ENCODE measurements at places on chromosomes 6 and 20.

GRCh38 chr6:112416866-112417265 is 69.7 kb downstream of the RFPL4B start:
- no peak for DNase-seq

- DNase-seq = no peak
Observed at GRCh38 chr6:113361014-113361645, 496.0 kb upstream of the MARCKS start.

DNA sequence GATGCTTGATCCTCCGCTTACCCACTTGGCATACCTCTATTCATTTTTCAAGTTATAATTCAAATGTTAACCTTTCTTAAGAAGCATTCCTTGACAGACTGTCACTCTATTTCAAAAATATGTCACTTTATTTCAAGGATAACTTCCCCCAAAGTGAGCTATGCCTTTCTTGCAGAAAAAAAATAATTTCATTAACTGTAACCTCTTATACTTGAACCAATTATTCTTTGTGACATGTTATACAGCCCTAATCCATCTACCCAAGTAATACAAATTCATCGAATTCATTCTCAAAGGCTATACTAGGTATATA is 9.3 kb upstream of the NHSL1 start:
- DNase-seq = no peak

DNA sequence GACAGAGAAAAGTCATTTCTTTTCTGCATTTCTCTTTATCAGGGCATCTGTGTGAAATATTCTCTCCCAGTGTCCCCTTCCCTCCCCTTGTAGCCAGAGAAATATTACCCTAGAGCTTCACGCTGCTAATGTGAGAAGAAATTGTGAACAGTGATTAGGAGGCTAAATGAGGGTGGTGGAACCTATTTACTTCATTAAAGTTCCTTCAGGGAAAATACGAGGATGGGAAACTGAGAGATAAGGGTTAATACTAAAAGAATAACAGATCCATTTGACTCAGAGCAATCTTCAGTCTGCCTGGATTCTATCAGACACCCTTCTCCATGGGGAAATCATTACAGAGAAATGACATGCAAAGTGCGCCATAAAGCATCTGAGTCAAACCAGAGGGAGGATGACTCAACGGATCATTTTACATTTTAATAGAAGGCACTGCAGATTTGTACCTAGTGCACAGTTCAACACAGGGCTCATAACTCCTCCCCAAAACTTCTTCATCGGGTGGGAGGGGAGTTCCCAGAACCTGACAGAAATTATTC is 131.3 kb downstream of the GJA10 start:
- no peak for DNase-seq

- DNase-seq = no peak
Observed at GRCh38 chr6:81896525-81897503, 144.3 kb upstream of the TENT5A start.

GRCh38 chr20:63640086-63640485 is 13.1 kb downstream of the STMN3 start:
- DNase-seq = no peak

DNA sequence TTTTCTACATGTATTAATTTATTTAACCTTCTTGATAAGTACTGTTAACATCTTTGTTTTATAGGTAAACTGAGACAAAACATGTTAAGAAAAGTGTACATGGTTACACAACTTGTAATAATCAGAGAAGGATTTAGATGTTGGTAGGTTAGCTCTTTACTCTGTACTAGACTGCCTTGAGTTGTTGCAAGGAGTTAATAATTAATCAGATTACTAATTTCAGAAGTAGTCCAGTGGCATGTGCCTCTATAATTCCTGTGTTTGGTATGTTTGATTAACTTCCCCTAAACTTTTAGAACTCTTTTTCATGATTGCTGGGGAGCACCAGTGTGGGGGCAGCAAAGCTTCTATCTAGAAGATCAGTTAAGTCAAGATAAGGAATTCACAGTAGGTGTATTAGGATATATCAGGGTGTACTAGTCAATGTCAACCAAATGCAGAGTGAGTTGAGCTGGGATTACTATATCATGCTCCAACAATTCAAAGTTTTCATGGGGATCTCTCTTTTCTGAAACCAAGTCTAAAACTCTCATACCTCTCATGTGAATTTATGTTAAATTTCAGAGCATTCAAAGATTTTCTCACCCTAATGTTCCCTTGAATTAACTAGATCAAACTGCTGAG is 129.7 kb upstream of the AHI1 start:
- DNase-seq = no peak

- no peak for DNase-seq
Observed at GRCh38 chr6:2870046-2870636, 28.5 kb upstream of the SERPINB1 start.

- DNase-seq = peak; percentile 52
Observed at GRCh38 chr20:43404878-43405277, 52.8 kb upstream of the SRSF6 start.

- no peak for DNase-seq
Observed at GRCh38 chr6:48099713-48100587, 11.0 kb downstream of the PTCHD4 start.

DNA sequence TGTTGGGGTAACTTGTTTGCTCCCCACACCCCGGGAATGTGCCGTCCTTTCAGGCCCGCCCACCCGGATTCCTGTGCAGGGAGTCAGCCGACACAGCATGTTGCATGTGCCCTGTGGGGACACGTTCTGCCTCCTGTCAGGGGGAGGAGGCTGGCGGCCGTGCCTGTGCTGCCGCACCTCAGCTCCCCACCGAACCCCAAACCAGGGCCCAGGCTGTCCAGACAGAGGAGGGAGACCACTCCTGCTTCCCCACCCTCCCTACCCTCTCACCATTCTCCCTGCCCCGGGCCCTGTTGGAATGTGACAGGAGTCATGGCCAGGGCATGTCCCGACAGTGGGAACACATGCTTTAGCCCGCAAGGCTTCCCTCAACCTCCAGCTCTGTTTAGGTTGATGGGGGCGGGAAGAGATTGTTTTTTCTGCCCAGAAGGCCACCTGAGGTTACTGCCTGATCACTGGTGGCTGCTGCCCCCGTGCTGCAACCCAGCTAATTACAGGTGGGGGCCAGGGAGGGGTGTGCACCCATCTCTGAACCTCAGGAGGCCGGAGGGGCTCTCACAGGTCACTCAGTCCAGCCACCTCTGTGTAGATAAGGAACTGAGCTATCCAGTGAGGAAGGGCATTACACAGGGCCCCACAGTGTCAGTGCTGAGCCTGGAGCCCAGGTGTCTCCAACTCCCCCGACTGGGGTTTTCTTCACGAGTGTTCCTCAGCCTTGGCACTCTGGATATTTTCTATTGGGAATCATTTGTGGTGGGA is 13.6 kb downstream of the LRRC73 start:
- no peak for DNase-seq

DNA sequence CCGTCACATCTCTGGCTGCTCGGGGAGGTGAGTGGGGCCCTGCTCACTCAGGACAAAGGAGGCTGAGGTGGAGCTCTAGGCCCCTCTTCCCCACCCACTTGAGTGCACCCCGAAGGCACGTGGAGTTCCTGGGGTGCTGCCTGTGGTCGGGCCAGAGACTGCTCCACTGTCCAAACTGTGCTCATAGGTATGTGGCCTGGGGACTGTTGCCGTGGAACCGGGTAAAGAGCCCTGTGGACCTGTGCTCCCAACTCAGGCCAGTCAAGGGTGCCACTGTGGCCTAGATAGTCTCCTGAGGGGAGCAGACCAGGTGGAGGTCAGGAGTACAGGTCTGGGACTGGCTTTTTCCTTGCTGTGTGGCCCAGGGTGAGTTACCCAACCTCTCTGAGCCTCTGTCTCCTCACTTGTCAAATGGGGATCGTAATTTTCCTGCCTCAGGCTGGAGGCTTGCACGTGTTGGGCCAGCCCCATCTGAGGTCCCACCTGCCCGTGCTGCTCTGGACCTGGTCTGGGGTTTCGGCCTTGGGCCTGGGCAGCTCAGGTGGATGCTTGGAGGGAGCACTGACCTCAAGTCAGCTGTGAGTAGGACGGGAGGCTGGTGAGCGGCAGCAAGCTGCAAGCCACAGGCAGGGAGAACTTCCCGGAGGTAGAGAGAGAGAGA is 12.4 kb upstream of the NPBWR2 start:
- DNase-seq = no peak

DNA sequence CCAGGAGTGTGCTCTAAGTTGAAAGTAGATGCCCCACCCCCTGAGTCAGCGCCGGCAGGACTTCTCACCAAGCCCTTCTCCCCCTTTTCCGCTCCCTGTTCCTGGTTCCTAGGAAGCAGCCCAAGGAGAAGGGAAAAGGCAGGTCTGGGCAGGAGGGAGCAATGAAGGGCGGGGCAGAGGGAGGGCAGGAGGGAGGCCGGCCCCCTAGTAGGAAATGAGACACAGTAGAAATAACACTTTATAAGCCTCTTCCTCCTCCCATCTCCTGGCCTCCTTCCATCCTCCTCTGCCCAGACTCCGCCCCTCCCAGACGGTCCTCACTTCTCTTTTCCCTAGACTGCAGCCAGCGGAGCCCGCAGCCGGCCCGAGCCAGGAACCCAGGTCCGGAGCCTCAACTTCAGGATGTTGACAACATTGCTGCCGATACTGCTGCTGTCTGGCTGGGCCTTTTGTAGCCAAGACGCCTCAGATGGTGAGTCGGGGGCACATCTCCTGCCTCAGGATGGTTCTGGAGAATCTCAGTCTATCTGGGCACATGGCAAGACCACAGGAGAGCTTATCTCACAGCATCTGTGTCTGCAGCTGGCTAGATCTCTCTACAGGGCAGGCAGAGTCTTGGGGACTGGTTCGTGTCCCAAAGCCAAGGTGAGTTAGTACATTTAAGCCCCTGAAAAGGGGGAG is at the start of gene PROCR:
Gene PROCR, plus strand, starts transcription at position 320 of the 681 bp plus-strand sequence. Its CDS starts 83 bp downstream, at position 403.
- DNase-seq = peak; percentile 50

GRCh38 chr6:44662461-44663121 is 275.1 kb downstream of the CDC5L start:
- DNase-seq = peak; percentile 83

- no peak for DNase-seq
Observed at GRCh38 chr6:87155842-87156815, 764 bp downstream of the ZNF292 start.

DNA sequence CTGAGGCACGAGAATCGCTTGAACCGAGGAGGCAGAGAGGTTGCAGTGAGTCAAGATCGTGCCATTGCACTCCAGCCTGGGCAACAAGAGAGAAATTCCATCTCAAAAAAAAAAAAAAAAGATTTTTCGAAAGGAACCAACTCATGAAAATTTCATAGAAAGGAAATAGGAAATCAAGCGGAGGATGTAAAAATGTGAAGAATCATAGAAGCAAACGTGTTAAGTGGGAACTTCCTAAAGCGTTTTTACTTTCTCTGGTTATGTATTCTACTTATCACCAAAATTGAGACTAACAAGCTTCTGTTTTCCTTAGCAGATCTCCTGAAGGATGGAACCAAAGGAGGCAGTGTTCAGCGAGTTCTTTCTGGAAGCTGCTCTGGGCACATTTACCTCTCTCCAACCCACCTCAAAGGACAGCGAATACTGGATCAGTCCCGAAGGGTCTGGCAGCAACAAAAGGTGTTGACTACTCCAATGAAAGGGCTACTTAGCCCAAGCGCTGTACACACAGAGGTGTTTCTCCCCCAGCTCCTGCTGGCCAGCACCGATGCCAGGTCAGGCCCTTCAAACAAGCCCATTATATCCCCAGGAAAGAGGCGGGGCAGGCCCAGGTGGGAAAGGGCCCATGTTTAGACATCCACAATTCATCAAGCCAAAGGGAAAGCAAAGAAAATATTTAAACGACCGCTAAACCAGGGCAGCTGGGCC is 327.5 kb upstream of the JARID2 start:
- DNase-seq = no peak

GRCh38 chr20:49986049-49986448 is 3.3 kb downstream of the SNAI1 start:
- DNase-seq = no peak

DNA sequence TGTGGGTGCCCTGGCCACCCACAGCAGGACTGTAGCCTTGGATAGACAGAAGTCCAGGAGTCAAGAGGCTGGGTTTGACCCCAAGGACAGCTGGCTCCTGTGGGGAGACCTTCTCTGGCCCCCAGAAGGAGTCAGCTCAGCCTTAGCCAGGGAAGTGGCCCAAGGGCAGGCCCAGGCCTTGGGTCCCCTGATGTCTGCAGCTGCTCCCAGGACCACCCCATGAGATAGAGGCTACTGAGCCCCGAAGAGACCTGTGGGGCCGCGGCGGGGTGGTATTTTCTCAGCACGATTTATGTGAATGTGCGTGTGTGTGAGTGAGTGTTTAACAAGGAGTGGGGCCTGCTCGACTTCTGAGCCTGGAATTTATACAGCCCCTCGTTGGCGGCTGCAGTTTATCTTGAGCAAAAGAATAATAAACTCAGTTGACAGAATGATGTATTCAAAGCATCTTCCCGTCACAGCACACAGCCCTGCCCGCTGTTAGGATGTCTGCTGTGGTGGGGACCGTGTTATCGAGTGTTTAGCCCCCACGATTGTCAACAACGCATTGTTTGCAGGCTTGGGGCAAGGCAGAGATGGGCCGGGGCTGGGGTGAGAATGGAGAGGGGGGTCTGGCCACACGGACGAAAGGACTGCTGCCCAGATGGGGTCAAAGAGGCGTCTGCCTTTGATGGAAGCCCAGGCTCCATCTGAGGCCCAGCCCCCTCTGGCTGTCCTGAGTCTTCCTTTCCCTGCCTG is 163.3 kb downstream of the VEGFA start:
- no peak for DNase-seq

GRCh38 chr6:112022749-112023148 is 31.2 kb upstream of the CCN6 start:
- DNase-seq = no peak
